ENCODE measurements at places on chromosomes 3 and 15. TPM values are rescaled to one million over a fixed set of nuclear protein-coding genes. Genes with fewer than 3 reads are reported as not detected.

Gene CPLX3
- 0.92 TPM for total RNA-seq

Gene BOC
- 10.4 TPM for total RNA-seq

Gene ALDH1A3
- total RNA-seq, result 1.6 TPM

Gene MLH1
- total RNA-seq, result 50.5 TPM

Gene GNAT1
- total RNA-seq, result not detected

Gene EHHADH
- 4.4 TPM for total RNA-seq

Gene SLC38A3
- total RNA-seq, result 6.5 TPM

Gene STRIT1
- total RNA-seq, result 2.1 TPM
